ENCODE measurements at places on chromosomes 5 and 9.

DNA sequence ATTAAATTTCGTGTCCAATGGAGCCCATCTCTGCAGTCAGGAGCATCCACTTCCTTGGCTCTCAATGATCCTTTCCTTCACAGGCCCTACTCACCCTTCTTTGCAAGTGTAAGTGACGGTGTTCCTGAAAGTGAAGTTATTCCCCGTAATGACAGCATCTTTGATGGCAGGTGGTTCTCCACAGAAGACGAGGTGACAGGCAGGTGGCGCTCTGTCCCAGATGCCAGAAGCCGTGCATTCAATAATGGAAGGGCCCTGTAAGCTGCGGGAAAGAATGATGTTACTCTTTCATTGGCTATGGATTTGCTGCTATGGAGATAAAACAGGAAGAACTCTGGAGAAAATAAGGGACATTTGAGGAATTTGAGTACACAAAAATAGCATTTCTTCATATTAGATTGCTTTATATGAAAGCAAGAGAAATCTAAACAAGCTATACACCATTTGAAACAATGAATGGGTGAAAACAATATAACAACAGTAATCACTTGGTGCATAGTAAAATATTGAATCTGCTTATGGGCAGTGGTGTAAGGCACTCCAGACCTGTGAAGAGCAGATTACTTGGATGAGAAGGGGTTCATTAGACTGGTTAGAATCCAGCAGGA is 89.9 kb upstream of the TXNDC8 start:
- no peak for DNase-seq

DNA sequence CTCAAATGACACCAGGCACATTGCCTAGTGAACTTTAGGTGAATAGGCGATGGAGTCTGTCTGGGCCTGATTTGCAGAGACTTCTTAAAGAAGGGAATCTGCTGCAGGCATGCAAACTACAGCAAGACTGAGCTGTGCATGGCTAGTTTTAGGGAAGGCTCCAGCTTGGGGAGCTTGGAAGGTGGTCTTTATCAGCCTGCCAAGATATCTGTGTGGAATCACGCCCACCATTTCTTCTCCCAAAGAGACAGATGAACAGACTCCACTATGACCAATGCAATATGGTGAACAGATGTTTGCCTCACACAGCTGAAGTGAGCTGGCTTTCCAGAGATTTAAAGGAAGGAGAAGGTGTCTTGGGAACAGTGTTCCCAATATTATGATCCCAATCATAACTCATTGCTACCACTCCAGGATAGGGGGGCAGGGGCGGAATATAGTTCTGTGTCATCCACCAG is 129.0 kb upstream of the HMHB1 start:
- DNase-seq: no peak

- DNase-seq: no peak
Observed at GRCh38 chr5:143481697-143482531, 78.4 kb upstream of the NR3C1 start.

- DNase-seq: no peak
Observed at GRCh38 chr9:133948131-133948530, 44.0 kb downstream of the VAV2 start.

DNA sequence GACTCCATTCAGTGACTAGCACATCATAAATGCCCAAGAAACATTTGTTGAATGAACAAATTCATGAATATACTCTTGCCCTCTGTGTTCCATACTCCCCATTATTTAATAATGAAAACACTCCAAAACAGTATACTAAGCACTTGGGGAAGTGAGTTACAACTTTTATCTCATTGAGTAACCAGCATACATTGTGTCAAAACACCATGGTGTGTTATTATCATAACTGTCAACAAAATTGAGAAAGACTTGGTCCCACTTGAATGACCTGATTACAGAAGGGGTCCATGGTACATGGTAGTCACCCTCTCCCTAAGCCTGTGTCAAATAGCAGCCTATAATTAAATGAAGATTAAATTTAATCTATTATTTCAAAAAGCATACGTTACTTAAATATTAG is 16.2 kb downstream of the ANKH start:
- DNase-seq: no peak
